Heart left ventricle (tissue), 16 donors: ENCODE measurements at places on chromosomes 4 and X.

DNA sequence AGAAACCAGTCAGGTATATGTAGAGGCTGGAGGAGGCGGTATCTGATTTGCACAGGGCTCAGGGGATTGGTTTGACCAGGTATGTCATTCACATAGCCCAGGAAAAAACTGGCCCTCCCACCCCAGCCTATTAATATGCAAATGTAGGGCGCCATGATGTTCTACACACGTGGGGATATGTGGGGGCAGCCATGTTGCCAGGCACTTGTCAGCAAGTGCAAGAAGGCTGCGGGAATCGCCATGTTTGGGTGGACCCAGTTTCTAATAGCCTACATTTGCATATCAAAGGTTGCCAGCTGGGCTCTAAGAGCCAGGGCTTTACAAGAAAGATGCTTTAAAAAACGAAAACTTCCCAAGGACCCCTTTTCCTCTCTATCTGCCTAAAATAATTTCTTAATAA lies 335.1 kb downstream of the SMARCA1 start:
- no peaks in the 10 kb centered on the region for H3K4me1 ChIP-seq
- DNase-seq = no peak
- no peak overlapping the region for H3K27ac ChIP-seq
- no peaks in the 10 kb centered on the region for H3K27me3 ChIP-seq

- H3K27me3 ChIP-seq = no peaks in the 10 kb centered on the region
- no peak overlapping the region for H3K4me3 ChIP-seq
- no peak overlapping the region for H3K27ac ChIP-seq
- H3K4me1 ChIP-seq = no peaks in the 10 kb centered on the region
- no peaks in the 10 kb centered on the region for H3K36me3 ChIP-seq
These were observed 22.9 kb upstream of the ANK2 start for GRCh38 chr4:113026556-113026955.

DNA sequence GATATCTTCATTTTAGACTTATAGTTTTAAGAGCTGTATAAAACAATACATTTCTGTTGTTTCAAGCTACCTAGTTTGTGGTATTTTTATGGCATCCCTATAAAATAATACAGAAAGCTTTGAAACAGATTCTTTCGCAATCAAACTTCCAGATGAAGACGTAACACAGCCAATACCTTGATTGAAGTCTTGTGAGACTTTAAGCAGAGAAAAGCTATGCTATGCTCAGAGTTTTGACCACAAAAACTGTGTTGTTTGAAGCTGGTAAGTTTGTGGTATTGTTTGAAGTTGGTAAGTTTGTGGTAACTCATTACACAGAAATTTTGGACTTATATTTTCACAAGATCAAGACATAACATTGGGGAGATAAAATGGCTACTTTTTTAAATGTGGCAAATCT lies 201.8 kb upstream of the UGT8 start:
- H3K4me3 ChIP-seq = no peak overlapping the region
- no peak for DNase-seq
- H3K36me3 ChIP-seq = no peaks in the 10 kb centered on the region
- H3K27me3 ChIP-seq = no peaks in the 10 kb centered on the region
- no peaks in the 10 kb centered on the region for H3K4me1 ChIP-seq

GRCh38 chr4:25771672-25772071 lies 91.1 kb downstream of the SEL1L3 start:
- no peak overlapping the region for H3K4me3 ChIP-seq
- peaks cover 5% of the 10 kb centered on the region for H3K4me1 ChIP-seq
- DNase-seq = no peak

GRCh38 chr4:141599853-141600252 lies 36.5 kb upstream of the IL15 start:
- H3K4me3 ChIP-seq = no peak overlapping the region
- H3K36me3 ChIP-seq = no peaks in the 10 kb centered on the region
- H3K27ac ChIP-seq = no peak overlapping the region

GRCh38 chr4:188387179-188387791 lies 248.0 kb downstream of the TRIML1 start:
- no peaks in the 10 kb centered on the region for H3K4me1 ChIP-seq
- no peak for DNase-seq
- no peaks in the 10 kb centered on the region for H3K36me3 ChIP-seq
- no peak overlapping the region for H3K4me3 ChIP-seq
- H3K27ac ChIP-seq = no peak overlapping the region
- no peaks in the 10 kb centered on the region for H3K27me3 ChIP-seq

- H3K27ac ChIP-seq = no peak overlapping the region
- H3K36me3 ChIP-seq = no peaks in the 10 kb centered on the region
- H3K4me1 ChIP-seq = no peaks in the 10 kb centered on the region
- H3K27me3 ChIP-seq = no peaks in the 10 kb centered on the region
- no peak overlapping the region for H3K4me3 ChIP-seq
- no peak for DNase-seq
These were observed 175.3 kb downstream of the TSPAN5 start for GRCh38 chr4:98482847-98483806.

DNA sequence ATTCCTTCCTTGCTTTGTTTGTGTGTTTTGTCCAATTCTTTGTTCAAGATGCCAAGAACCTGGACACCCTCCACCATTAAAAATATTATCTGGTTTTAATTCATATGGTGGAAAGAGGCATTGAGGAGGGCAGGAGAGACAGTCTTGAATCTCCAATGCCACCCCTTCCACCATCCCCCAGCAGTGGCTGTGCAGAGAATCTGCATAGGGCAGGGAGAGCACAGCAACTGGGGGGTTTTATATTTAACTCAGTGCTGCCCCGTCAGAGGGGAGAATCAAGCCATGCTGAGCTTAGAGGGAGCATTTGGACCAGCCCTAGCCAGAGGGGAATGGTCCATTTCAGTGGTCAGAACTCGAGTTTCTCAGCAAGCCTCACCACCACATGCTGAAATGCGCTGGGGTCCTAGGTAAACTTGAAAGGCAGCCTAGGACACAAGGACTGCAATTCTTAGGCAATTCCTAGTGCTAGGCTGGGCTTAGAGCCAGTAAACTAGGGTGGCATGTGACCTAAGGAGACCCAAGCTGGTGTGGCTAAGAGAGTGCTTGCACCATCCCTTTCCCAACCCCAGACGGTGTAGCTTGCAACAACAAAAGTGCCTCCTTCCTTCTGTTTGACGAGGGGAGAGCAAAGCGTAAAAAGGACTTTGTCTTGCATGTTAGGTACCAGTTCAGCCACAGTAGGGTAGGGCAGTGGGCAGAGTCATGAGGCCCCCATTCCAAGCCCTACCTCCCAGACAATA lies 34.2 kb downstream of the CCDC158 start:
- H3K36me3 ChIP-seq = no peaks in the 10 kb centered on the region
- no peak overlapping the region for H3K27ac ChIP-seq
- DNase-seq = no peak
- H3K4me1 ChIP-seq = no peaks in the 10 kb centered on the region
- no peak overlapping the region for H3K4me3 ChIP-seq

DNA sequence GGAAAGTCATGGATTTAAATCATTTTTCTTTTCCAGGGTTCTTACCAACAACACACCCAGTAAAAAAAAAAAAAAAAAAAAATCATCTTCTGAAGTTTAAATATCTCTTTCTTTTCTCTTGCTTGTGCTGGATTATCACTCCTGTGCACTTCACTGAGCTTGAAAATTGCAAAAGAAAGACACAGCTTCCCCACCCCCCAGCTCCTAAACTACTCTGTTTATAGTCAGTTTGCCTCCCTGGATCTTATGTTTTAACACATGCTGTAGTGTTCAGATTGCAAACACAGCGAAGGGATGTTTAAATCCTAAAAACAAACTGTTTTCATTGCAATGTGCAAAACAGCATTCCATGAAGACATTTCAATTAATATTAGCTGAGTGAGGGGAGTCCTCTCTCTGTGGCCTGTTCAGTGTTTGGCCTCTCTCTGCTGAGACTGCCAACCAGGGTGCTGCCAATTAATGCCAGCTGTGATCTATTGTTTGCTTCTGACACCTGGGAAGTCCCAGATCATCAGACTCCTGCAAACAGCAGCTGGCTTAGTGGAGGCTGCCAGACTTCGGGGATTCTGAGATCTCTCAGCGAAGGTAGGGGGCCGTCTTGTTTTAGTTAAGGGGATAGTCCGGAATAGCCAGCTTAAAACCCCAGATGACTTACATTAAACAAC lies 171.1 kb upstream of the PITX2 start:
- DNase-seq = no peak
- no peaks in the 10 kb centered on the region for H3K4me1 ChIP-seq
- H3K27me3 ChIP-seq = no peaks in the 10 kb centered on the region
- H3K4me3 ChIP-seq = no peak overlapping the region
- no peak overlapping the region for H3K27ac ChIP-seq

- no peak overlapping the region for H3K4me3 ChIP-seq
- no peak for DNase-seq
These were observed 37.1 kb upstream of the KLHL8 start for GRCh38 chr4:87257523-87257922.

GRCh38 chr4:53697016-53697685 lies 105.9 kb upstream of the LNX1 start:
- no peak for DNase-seq
- peaks cover 1% of the 10 kb centered on the region for H3K4me1 ChIP-seq
- H3K4me3 ChIP-seq = no peak overlapping the region
- no peaks in the 10 kb centered on the region for H3K27me3 ChIP-seq
- H3K36me3 ChIP-seq = no peaks in the 10 kb centered on the region
- H3K27ac ChIP-seq = no peak overlapping the region

- H3K4me3 ChIP-seq = no peak overlapping the region
- H3K27me3 ChIP-seq = no peaks in the 10 kb centered on the region
- H3K27ac ChIP-seq = peak overlapping the region; percentile 79
- no peak for DNase-seq
These were observed 21.6 kb downstream of the ADD1 start for GRCh38 chr4:2865196-2865780.

DNA sequence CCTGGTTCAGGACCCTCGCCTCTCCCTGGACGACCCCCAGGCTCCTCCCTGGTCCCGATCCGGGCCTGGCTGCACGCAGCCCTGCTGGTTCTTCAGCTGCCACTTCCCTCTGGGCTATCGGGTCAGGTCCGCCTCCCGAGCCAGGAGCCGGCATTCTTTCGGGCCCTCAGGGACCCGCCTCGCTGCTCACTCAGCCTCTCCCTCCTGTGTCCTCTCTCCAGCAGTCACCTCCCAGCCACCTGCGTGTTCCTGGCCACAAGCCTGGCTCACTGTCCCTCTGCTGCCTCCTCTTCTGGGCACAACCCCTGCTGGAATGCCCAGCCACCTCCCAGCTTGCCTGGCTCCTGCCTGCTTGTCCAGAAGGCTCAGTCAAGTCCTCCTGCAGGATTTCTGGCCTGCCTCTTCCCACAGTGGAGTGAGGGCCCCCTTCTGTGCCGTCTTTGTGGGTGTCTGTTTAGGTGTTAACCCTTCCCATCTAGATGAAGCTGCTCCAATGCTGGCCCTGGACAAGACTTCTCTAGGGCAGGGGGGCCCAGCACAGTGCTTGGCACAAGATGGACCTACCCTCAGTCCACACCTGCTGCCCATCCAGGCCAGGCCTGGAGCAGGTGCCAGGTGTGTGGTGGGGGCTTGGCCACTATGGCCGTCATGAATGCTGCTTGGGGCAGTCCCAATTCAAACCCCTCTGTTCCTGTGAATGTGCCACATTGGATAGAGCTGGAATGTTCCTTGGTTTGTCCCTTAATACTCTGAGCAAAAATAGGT lies 2.2 kb downstream of the WFS1 start:
- H3K36me3 ChIP-seq = no peaks in the 10 kb centered on the region
- peak overlapping the region; percentile 91 for H3K27ac ChIP-seq

DNA sequence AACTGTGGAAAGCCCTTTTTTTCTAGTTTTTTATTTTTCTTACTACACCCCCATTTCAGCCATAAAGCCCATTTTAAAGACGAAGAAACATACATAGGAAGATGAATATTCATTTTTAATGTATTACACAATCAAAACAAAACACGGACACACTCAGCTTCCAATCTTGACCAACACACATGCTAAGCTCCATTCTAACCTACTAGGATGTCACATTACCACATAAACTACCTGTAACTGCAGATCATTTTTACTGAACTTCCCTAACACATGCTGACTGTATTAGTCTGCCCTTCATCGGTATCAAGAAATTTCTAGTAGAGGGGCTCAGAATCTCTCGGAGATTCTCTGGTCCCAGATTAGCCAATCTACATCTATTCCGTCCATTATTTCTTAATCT lies 1.8 kb downstream of the CCNI start:
- no peak overlapping the region for H3K27ac ChIP-seq
- H3K4me1 ChIP-seq = peaks cover 66% of the 10 kb centered on the region
- no peaks in the 10 kb centered on the region for H3K27me3 ChIP-seq
- no peaks in the 10 kb centered on the region for H3K36me3 ChIP-seq
- no peak for DNase-seq
- peak overlapping the region; percentile 94 for H3K4me3 ChIP-seq

DNA sequence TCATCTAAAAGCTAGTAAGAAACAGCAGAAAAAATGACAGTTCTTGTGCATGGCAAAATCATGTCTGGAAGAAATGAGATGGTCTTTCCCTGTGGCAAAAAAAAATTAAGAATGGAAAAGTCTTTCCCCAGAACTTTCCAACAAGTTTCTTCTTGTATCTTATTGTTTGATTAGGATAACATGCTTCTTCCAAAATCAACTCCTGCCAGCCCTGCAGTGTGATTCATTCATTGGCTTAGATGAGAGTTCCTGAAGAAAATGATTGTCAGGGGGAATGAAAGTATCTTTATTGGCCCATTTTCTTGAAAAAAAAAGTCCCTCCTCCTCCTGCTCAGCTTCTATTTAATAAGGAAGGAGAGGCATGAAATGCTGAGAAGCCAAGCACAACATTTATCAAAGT lies 407.7 kb downstream of the ARAP2 start:
- H3K4me1 ChIP-seq = no peaks in the 10 kb centered on the region
- H3K36me3 ChIP-seq = no peaks in the 10 kb centered on the region
- H3K27ac ChIP-seq = no peak overlapping the region
- H3K4me3 ChIP-seq = no peak overlapping the region
- DNase-seq = no peak
- H3K27me3 ChIP-seq = no peaks in the 10 kb centered on the region

DNA sequence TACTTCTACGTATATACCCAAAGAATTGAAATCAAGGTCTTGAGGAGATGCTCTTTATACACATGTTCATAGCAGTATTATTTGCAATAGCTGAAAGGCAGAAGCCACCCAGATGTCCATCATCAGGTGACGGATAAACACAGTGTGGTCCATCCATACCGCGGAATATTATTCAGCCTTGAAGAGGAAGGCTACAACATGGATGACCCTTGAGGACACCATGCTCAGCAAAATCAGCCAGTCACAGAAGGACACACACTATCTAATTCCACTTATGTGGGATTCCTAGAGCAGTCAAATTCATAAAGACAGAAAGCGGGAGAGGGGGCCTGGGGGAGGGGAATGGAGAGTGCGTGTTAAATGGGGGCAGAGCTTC lies 44.5 kb downstream of the RGS12 start:
- H3K4me3 ChIP-seq = no peak overlapping the region
- peaks cover 20% of the 10 kb centered on the region for H3K4me1 ChIP-seq
- DNase-seq = no peak
- H3K36me3 ChIP-seq = no peaks in the 10 kb centered on the region
- H3K27ac ChIP-seq = no peak overlapping the region
- no peaks in the 10 kb centered on the region for H3K27me3 ChIP-seq

- no peaks in the 10 kb centered on the region for H3K4me1 ChIP-seq
- H3K27me3 ChIP-seq = no peaks in the 10 kb centered on the region
- no peaks in the 10 kb centered on the region for H3K36me3 ChIP-seq
- no peak overlapping the region for H3K27ac ChIP-seq
These were observed 171.9 kb downstream of the GALNTL6 start for GRCh38 chr4:171985129-171985528.

GRCh38 chr4:26533685-26534084 lies 43.4 kb upstream of the CCKAR start:
- H3K36me3 ChIP-seq = no peaks in the 10 kb centered on the region
- H3K27ac ChIP-seq = no peak overlapping the region
- H3K27me3 ChIP-seq = no peaks in the 10 kb centered on the region
